ENCODE measurements at places on chromosomes 12 and 14.

DNA sequence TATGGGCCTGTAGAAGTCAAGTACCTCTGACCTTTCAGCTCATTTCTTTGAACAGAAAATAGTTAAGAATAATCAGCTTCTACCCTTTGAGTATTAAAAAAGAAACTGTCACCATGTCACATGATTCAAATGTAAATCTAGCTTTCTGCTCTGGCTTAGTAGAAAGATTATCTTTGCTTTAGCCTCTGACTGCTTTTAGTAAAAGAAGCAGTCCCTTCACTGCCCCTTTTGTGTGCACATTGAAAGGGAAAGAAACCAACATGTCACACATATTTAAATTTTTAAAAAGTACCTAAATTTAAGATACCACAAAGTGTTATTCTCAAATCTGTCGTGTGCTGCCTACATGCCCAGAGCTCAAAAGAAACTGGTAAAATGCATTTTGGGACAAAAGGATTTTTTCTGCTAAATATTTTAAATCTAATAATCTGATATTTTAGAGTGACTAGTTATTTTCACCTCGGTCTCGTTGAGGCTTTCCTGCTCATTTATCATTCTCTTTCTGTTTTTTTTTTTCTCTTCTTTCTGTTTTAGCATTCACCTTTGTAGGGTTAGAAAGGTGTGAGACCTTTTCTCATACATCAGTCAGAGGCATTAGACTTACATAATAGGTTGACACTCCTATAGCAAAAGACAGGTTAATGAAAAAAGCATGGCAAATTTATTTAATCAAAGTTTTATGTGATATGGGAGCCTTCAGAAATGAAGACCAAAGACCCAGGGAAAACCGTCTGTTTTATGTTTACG is 41.3 kb downstream of the SLC16A7 start:
- DNase-seq, result no peak

GRCh38 chr12:96225994-96226399 is 31.8 kb downstream of the ELK3 start:
- DNase-seq, result no peak

- DNase-seq, result no peak
Observed at GRCh38 chr14:91872011-91872501, 4.7 kb upstream of the TC2N start.

- DNase-seq, result no peak
Observed at GRCh38 chr14:93331728-93332396, 974 bp downstream of the BTBD7 start.

GRCh38 chr14:37638599-37638998 is 43.2 kb downstream of the TTC6 start:
- DNase-seq, result no peak

DNA sequence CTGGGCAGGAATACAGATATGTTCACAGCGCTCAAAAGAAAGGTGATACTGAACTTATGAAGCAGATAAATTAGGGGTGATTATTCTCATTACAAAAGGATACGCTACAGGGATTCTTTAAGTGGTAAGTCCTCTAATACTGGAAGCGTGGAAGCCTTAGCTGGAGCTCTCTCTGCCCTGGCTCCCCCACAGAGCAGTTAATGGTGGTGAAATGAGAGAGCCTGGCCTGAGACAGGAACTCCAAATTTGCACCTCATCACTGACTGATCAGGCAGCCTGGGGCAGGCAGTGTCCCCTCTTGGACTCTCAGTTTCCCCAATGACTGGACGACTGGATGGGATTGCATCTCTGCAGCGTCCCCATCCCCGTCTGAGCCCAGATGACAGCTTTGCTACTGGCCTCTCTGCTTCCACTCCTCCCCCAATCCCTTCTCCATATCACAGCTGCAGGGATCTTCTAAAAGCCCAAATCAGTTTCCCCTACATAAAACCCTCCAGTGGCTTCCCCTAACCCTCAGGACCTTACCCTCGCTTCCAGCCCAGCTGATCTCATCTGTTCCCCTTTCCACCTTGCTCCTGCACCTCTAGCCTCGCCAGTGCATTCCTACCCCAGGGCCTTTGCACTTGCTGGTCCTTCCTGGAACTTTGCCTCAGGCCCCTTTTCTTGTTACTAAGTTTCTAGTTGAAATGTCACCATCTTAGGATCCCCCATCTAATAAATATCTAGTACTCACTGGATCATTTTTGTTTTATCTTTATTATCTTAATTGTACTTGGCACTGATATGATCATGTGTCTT is 171.7 kb upstream of the LHX5 start:
- no peak for DNase-seq

DNA sequence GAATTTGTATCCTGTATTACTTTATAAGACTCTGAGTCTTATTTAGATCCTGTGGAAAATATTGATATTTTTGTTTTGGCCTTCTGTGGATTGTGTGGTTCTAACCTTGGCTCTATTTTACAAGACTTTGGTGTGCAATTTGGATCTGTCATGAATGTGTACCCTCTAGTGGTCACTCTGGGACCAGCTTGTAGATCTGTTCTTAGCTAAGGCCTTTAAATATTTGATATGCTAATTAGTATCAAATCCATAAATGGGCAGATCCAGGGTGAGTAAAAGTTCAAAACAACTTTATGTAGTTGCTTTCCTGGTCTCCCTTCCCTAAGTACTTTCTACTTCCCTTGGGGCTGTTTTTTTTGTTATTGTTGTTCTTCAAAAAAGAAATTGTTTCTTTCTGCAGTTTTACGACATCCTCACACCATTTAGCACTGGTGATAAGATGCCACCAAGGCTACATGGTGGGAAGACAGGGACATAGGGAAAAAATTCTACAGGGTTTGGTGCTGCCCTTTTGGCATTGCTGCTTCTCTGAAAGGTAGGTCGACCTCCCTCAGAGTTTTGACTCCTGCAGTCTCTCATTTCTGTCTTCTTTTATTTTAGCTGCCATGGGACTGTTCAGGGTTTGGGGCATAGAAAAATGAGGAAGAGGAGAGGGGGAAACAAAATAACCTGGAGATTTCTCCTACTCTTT is 238.5 kb downstream of the GPHN start:
- DNase-seq, result no peak

GRCh38 chr12:15453613-15454012 is 131.3 kb downstream of the PTPRO start:
- no peak for DNase-seq

DNA sequence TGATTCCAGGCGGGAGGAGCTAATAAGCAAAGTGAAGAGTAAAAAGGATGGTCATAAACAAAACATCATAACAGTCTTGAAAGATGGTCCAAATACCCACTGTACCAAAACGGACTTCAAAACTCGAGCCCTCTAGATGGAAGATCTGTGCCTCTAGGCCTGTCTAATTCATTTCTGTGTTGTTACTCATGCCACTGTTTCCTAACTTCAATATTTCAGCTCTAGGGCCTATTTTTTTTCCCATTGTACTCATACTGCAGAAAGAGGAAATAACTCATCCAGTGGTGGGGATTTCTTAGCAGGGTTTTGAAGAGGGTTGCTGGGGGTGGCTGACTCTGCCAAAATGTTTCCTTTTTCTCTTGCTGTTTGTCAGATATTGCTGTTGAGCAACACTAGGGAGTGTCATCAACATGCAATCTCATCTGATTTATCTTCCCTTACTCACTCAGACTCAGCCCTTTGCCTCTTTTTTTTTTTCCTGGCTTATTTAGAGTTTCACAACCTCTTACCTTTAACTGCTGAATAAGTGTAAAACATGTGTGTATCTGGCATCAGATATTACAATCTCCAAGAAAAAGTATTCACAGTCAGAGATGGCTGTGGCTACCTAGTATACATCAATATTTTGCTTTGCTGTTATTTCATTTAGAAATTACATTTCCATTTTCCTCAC is 189.6 kb downstream of the DUSP6 start:
- DNase-seq, result no peak

- DNase-seq, result peak; percentile 73
Observed at GRCh38 chr12:117498256-117498655, 136.8 kb upstream of the NOS1 start.

DNA sequence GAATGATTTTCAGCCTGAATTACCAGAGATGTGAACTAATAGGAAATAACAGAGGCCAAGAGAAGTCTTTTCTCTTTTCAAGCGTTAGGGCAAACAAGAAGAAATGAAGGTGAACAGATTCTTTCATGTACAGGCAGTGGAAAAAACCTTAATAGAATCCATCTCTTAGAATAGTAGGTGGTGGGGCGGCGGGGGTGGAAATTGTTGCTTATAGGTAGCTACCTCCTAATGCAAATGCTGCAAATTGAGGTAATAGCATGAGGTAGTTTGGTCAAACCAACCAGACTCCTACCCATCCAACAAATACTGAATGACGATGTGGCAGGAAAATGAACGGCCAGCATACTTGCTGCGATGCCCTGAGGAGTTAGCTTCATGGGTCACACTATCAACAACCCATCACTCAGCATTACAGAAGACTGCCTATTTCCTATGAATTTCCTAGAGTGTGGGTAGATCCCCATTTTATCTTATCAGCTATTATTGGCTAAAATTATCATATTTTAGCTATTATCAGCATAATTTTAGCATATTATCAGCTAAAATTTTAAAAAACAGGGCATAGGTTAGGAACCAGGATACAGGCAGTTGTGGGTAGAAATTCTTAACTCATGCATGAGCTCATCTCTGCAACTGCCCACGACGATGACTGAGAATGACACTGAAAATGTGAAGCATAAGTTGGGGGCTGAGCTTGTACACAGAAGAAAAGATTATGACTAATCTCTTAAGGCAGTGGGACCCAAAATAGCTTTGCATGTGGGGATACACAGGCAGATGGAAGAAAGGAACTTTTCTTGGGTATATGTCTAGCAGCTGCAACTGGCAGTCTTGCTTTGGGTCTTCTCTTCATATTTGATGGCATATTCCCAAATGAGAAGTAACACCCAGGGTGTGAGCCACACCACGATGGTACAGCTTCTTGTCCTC is 68.7 kb downstream of the NIN start:
- no peak for DNase-seq

GRCh38 chr12:11711651-11712327 is 62.3 kb downstream of the ETV6 start:
- no peak for DNase-seq

GRCh38 chr14:90858511-90858910 is 42.3 kb upstream of the TTC7B start:
- no peak for DNase-seq

- peak; percentile 62 for DNase-seq
Observed at GRCh38 chr12:124517260-124518050, 50.0 kb downstream of the NCOR2 start.

GRCh38 chr14:100662879-100663760 is 63.6 kb upstream of the DLK1 start:
- DNase-seq, result no peak

GRCh38 chr12:93982771-93983315 is 165.5 kb upstream of the PLXNC1 start:
- DNase-seq, result no peak

- no peak for DNase-seq
Observed at GRCh38 chr12:29255042-29255441, 106.0 kb downstream of the FAR2 start.

GRCh38 chr12:45803111-45803510 is 73.6 kb downstream of the ARID2 start:
- no peak for DNase-seq

GRCh38 chr12:69120354-69120753 is 119.0 kb upstream of the CPSF6 start:
- DNase-seq, result no peak

DNA sequence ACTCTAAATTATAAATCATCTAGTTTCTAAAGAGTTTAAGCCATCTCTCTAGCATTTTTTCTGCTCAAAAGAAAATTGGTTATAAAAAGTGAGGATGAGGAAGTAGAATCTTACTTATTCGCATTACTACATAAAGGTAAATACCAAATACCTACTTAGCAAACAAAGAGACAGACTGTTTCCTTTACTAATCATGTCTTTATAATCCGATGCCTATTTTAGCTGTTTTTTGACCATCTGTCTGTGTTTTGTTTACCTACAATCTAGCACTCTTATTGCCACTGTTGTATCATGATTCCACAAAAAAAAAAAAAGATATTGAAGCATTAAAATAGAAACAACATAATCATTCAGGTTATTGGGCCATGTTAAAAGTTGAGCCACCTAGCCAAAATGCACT is 396.2 kb downstream of the PAWR start:
- DNase-seq, result no peak

DNA sequence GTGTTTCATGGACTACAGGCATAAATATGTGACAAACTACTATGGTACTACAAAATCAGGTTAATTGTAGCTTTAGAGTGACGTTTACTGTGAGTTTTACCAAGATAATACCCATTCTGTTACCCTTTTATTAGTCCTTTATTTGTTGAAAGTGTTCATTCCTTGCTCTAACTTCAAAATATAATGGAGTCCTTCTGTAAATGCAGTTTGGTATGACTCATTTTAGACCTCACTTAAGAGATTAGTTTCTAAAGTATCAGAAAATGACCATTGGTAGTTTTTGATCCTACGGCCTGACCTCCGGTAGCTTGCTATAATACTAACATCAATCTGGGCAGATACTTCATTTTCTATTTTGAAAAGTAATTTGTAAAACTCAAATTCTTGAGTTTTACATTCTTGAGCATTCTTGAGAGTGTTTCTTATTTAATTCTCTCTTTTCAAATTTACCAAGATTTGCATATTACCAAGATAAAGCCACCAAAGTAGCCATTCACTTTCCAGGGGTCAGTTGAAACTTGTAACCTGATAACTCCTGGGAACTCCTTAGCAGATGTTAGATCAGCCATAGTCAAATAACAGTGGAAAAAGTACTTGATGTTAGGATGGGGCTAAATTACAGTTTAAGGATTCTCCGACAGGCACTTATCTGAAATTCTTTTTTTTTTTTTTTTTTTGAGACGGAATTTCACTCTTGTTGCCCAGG is 4.2 kb downstream of the HSPA2 start:
- DNase-seq, result no peak

GRCh38 chr12:15629108-15629507 is 160.1 kb downstream of the EPS8 start:
- no peak for DNase-seq

- DNase-seq, result no peak
Observed at GRCh38 chr12:117599849-117600248, 238.4 kb upstream of the NOS1 start.

- DNase-seq, result no peak
Observed at GRCh38 chr12:114976959-114977358, 293.0 kb upstream of the TBX3 start.

DNA sequence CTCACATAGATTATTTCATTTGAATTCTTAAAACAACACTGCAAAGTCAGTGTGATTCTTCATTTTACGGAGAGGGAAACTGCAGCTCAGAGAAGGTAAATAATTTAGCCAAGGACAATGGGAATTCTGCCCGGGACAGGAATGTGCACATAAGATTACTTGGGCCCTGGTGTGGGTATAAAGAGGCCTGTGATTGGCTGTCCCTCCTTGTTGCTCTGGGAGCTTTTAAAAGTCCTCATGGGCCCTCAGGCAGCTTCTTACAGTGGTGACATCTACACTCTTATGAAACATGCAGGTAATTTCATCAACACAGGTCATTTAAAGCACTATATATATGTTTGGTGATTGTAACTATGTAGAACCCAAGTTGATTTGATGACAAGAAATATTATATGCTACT is 100.3 kb downstream of the ESR2 start:
- DNase-seq, result no peak
